Cardiac septum (tissue), 1 donor: ENCODE measurements at places on chromosomes 5 and 9. TPM values are rescaled to one million over a fixed set of nuclear protein-coding genes. Genes with fewer than 3 reads are reported as not detected.

Gene TMEM252
- total RNA-seq, result not detected

Gene PCDHGA4
- total RNA-seq, result 15.6 TPM

Gene IFNK
- not detected for total RNA-seq

Gene CTXN3
- not detected for total RNA-seq

Gene WDR31
- total RNA-seq, result 10.9 TPM

Gene CKS2
- total RNA-seq, result 3.2 TPM

DNA sequence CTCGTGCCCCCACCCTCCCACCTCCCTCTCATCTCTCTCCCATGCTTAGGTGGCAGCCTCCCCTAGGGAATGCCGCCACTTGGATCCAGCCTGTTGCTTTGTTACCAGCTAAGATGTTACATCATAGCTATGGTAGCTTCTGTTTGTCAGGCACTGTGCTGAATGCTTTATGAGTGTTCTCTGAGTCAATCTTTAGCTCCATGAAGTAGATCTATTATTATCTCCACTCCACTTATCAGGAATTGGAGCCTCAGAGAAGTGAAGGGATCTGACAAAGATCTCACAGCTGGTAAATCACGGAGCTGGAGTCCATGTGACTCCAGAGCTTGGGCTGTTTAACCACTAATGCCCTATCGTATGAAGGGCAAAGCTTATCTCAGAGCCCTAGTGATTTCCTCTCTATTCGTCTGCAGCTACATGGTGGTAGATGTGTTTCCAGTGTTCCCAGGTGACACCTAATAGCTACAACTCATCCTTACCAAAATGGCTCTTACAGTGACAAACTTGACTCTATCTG lies 54.1 kb downstream of the GARNL3 start:
- DNase-seq, result no peak

DNA sequence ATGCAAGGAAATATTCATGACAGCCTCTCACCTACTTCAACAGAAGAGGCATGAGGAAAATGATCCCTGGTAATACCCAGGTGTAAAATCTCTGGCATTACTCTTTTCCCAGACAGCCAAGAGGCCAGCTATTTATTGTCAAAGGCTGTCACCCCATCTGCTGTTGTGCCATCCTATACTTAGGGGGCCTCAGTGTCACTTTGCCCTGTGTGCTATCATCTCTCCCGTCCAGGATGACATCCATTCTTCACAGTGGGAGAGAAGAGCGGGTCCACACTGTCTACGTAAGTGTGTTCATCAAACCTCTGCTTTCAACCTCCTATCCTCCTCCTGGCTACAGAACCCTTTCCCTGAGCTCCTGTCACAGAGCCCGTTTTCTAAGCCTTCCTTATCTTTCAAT lies 82.6 kb downstream of the MYO10 start:
- no peak for DNase-seq
